Activated CD4-positive, alpha-beta T cell treated with anti-CD3 and anti-CD28 coated beads for 4 hours (primary cell): ENCODE measurements at places on chromosomes 2 and 18.

DNA sequence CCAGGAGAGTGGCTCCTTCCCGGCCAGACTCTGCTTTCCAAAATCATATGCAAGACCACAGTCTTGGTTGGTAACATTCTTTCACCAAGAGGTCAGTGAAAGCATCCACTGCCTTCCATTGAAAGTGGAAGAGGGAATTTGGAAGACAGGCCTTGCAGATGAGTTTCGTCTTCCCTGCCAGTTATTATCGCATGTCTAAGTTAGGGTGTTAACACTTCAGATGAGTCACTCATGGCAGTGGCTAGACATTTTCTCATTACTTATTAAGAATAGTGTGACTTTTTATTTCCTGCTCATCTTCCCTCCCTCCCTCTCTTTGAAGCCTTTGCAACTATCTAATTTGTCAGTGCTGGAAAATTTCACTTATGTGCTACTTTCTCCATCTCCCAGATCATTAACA lies 102.9 kb upstream of the EPB41L3 start:
- no peak for DNase-seq

GRCh38 chr2:238161291-238162051 lies 2.7 kb downstream of the ERFE start:
- no peak for DNase-seq

DNA sequence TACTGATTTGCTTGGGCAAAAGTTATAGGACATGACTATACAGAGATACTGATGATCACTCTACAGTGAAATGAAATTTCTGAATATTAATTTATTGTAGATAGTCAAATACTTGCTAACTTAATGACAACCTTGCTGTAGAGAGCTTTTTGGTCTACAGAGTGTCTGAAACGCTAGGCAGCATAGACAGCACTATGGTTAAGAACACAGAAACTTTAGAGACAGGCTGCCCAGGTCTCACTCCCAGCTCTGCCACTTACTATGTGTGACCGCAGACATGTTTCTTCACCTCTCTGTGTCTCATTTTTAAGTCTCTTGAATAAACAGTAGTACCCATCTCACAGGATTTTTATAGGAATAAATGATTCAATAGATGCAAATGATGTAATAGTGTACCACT lies 247.0 kb downstream of the TCF4 start:
- DNase-seq = no peak

DNA sequence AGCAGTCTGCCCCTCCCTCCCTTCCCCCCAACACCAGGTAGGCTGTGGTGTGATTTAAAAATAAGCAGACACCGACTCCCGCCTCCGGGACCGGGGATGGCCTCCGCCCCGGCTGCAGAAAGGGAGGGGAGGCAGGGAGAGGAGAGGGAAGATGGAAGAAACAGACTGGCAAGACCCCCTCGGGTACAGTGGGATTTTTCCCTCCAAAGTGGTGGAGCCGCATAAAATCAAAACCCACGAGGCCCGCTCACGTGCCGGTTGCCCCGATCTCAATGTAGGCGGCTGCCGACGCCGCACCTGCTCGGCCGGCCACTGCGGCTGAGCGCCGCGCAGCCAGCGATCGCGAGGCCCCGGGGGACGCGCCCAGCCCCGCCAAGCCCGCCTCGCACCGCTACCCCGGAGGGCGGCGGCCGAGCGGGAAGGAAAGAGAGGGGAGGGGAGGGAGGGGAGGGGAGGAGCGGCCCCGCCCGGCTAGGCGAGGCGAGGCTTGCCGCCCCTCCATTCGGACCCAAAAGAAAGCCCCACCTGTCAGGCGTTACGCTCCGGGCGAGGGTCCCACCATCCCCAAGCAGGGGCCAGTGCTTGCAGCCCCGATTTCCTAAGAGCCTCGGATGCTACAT lies 811 bp downstream of the ADD2 start:
- peak; percentile 14 for DNase-seq

DNA sequence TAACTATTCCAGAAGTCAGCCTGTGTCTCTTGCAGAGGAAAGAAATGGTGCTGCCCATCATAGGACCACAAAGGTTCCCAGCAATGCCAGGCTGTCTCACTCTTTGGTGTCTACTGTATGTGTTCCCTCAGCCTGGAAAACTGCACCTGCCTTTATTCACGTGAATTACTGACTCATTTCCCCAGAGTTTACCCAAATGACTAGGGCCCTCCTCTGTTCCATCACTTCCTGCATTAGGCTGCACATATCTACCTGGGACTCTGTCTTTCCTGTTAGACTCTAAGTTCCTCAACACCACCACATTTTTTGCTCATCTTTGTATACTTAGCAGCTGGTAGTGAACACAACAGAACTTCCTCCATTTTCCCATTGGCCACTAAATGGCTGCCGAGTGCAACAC lies 188.3 kb downstream of the FHOD3 start:
- DNase-seq = no peak

- DNase-seq = no peak
Observed at GRCh38 chr2:95388091-95388692, 14.3 kb upstream of the FAHD2A start.

- DNase-seq = no peak
Observed at GRCh38 chr2:24058564-24059271, 9.2 kb downstream of the FKBP1B start.

- no peak for DNase-seq
Observed at GRCh38 chr18:29271501-29271900, 1094.6 kb upstream of the CDH2 start.

- DNase-seq = no peak
Observed at GRCh38 chr2:231991664-231992063, 30.2 kb downstream of the DIS3L2 start.

DNA sequence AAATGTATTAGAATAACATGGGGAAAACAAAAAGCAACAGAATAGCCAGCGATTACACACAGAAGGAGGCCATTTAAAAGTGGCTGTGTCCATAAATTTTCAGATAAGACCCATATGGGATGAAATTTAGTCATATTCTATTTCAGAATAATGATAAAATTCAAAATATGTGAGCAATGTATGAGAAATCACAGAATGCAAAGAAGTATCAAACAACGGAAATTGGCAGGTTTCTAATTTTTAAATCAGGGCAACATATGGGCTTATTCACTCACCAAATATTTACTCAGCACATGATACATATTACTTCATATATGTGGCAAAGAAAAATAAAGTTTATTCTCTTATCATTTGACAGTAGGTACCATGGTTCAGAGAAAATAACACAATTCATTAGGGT lies 208.5 kb downstream of the GRB14 start:
- DNase-seq = no peak

GRCh38 chr2:199191461-199191860 lies 266.3 kb downstream of the SATB2 start:
- no peak for DNase-seq

- DNase-seq = no peak
Observed at GRCh38 chr2:178204977-178205376, 10.7 kb downstream of the OSBPL6 start.

DNA sequence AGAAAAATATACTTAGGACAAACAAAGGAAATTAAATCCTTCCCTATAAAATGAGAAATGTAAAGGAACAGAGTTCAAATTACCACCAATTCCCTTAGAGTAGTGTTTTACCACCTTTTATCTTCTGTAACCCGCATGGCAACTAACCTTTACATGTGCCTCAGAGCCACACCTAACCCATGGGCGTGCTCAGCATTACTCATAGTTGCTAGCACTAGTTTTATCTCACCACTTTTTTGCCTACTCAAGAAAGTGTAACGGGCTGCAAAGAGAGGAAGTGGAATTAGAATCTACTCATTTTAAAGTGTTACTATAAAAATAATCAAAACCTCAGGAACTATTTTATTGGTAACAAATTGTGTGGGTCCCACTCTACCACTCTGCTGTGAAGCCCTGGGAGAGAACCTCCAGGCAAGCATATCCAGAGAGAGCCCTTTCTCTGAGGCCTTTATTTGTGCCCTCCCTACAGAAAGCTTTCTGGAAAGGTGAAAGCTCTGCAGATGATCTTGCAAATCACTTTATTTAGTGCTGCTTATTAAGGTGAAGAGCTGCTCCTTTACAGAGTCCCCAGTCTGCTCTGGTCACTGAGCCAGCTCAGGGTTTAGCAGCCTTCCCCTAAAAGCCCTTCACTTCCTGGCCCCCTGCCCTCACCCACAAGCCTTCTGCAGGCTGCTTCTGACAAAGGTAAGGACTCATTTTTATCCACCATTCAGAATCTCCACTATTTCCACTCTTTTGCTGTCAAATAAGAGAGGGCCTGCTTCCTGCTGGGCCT lies 98.8 kb downstream of the TRABD2A start:
- peak; percentile 68 for DNase-seq

GRCh38 chr2:99545604-99546003 lies 55.8 kb upstream of the REV1 start:
- no peak for DNase-seq

DNA sequence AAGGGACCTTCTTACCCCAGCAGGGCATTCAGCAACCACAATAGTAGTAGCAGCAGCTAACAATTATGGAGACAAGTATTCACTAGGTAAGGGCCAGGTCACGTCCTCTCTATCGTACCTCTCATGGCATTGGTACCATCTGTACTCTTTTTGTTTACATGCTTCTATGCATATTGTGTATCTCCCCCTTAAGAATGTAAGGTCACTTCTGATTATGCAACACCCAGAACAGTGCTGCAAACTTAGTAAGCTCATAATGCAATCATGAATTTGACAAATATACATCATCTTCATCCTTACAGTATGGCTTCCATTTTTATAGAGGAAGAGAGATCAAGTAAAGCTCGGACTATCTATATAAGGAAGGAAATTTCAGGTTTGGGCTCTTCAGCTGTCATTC lies 46.1 kb downstream of the SPRED2 start:
- no peak for DNase-seq

DNA sequence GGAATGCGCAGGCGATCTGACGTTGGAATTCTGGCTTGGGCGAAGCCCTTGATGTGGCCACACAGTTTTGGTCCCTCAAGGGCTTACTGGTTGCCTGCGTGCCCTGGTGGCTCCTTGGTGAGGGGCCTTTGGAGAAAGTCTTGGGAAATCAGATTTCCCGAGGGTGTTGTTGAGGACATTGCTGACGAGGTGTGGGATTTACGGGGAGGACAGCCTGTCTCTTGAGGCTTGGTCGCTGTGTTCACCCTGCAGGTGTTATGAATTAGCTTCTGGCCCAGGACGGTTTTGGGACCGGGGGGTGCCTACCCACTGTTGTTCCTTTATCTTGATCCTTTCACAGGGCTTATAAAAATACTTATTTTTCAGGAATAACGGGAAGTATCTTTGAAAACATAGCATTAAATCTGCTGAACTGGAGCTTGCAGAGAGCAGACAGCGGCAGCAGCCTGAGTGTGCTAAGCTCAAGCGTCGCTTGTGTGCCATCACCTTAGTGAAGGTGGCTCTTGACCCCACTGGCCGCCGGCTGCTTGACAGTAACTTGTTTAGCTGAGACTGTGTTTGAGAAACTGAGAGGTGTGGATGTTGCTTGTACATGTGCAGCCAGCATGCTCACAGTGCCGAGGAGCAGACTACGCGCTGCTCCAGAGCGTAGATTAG lies 4.2 kb downstream of the CTDP1 start:
- DNase-seq = no peak

- DNase-seq = no peak
Observed at GRCh38 chr18:13260935-13261640, 42.5 kb downstream of the LDLRAD4 start.
